NCI-H1048 (cell line): ENCODE measurements at places on chromosomes 7 and 10.
A peak's percentile ranks its signal among the peaks of the same experiment; 100 is the strongest.

- DNase-seq = no peak
Observed at GRCh38 chr7:131225619-131226513, 101.8 kb upstream of the MKLN1 start.

- peak; percentile 11 for DNase-seq
Observed at GRCh38 chr10:71964743-71965515, 734 bp downstream of the CHST3 start.

DNA sequence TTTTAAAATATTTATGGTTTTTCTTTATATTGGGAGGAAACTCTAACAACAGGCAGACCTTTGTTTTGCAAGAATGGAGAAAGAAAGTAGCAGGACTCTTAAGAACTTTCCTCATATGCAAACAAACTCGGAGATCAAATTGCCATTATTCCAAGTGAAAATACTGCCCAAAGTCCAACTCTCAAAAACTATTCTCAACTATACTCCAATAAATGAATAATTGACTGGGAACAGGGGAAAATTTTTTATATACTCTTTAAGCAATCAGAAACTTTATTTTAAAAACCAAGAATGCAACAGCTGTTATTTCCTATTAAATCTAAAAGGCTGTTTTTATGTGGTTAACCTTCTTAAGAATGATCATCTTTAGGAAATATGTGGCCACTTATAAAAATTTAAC is 101.9 kb downstream of the COL28A1 start:
- no peak for DNase-seq

- no peak for DNase-seq
Observed at GRCh38 chr10:35643151-35644049, 1.3 kb upstream of the FZD8 start.

DNA sequence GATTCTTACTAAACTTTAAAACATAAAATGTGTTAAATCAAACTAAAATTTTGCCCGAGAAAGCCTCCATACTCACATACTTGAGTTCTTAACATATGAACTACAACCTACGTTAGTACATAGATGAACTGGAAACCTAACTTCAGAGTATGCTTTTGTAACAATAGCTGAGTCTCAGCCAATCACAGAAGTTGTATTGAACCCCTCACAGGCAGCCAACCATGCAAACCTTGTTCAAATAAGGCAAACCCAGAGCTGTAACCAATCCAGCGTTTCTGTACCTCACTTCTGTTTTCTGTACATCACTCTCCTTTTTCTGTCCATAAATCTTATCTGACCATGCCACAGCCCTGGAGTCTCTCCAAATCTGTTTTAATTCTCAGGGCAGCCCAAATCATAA is 157.3 kb upstream of the COL1A2 start:
- DNase-seq = no peak

DNA sequence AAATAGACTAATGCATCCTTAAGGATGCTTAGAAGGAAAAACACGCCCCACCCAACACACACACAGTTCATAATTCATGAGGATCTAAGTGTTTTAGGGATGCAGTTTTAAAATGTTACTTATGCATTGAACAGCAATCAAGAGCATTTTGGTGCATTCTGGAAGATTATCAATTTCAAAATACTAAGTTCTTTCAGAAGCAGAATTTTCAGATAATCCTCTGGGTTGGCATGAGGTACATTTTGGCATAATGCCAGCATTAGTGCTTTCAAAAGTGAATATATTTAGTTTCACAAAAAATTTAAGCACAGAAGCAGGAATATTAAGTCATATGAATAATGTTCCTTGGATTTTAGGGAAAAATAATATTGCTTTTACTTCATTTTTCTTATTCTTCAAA is 937.1 kb downstream of the REEP3 start:
- no peak for DNase-seq

GRCh38 chr10:73537709-73538108 is 41.9 kb upstream of the PPP3CB start:
- DNase-seq = no peak

GRCh38 chr7:48140001-48140681 is 31.1 kb upstream of the ABCA13 start:
- no peak for DNase-seq

- DNase-seq = no peak
Observed at GRCh38 chr7:22190736-22191135, 166.2 kb downstream of the RAPGEF5 start.

GRCh38 chr10:32962521-32962920 is 4.5 kb upstream of the ITGB1 start:
- DNase-seq = no peak

DNA sequence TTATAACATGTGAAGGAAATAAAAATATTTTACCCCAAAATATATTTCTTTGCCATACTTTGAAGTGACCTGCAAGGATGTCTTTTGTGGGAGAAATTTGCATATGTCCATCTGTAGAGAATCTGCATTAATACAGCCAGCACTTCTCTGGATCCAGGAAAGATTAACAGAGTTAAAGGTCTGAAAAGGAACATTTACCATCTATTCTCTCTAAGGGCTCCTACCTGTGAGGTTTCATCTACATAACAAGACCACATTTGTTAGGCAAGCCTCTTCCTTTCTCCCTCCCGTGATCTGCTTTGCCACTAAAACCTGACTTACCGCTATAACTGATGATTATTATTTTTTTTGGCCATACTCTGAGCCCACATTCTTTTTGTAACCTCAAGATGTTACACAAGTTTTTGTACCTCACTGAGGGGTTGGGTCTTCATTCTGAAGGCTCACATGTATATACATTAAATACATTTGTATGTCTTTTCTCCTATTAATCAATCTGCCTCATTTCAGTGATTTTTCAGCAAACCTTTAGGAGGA is 129.4 kb downstream of the AKR1D1 start:
- DNase-seq = no peak

DNA sequence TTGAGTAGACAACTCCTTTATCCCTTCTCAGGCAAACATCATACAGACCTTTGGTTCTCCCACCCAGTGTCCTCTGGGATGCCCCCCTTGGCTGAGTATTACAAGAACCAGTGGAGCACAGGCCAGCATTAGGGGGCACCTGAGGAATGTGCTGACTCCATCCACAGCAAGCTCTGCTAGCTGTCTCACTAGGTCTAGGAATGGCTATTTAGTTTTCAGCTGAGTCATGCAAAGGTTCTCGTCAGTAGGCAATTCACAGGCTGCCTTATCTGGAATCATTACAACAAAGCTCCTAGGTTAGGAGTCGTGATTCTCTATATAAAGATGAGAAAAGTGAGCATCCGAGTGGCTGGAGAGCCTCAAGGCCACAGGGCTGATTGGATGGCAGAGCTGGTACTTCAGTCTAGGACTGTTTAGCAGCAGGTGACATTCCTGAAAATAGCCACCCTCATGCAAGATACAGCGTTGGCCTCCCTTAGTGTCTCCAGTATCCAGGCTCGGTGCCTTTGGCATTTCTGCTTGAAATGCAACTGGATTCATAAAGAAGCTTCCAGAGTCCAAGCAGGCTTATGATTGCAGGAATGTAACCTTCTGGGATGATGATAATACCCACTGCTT is 75.8 kb downstream of the CDCA7L start:
- DNase-seq = no peak

DNA sequence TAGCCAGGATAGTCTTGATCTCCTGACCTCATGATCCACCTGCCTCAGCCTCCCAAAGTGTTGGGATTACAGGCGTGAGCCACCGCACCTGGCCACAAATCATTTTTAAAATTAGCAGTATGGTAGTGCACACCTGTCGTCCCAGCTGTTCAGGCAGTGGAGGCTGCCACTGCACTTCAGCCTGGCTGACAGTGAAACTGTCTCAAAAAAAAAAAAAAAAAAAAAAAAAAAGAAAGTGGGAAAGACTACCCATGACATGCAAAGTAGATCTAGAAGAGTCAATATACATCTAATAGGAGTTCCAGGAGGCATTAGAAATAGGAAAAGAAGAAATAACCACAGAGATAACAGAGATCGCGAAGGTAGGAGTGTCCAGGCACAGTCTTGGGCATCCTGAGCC is 3.2 kb downstream of the CSGALNACT2 start:
- DNase-seq = no peak

DNA sequence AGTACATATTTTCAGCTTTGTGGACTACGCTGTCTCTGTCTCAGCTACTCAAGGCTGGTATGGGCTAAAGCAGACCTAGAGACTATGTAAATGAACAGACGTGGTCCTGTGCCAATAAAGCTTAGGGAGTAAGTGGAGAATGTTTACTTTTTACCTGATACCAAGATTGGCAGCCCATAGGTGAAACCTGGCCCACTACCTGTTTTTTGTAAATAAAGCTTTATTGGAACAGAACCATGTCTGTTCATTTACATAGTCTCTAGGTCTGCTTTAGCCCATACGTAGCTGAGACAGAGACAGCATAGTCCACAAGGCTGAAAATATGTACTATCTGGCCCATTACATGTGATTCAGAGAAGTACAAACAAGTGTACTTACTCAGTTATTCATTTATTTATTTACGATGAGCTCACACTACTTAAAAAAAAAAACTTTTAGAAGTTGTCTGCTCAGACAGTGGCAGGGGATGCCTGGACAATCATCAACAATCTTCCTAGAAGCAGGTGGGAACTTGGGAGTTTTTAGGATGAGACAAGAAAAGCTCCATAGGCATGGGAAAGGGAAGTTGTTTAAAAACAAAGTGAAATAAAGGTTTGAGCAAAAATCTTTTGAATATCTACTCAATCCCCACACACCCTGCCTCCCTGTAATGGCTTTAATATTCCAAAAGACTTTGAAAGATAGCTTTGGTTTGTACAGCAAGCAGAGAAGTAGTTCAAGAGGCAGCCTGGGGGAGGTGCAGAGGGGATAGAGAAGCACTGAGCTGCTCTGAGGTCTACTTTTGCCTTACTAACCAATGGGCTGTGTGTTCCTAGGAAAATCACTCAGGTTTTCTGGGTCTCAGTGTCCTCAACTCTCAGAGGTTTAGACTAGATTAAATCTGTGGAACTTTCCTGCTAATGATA is 114.4 kb upstream of the AFAP1L2 start:
- DNase-seq = no peak

- no peak for DNase-seq
Observed at GRCh38 chr10:29081951-29082685, 206.8 kb upstream of the LYZL1 start.

GRCh38 chr7:12211711-12212485 is 804 bp downstream of the TMEM106B start:
- no peak for DNase-seq
